ENCODE measurements at places on chromosomes 1 and 21.

GRCh38 chr1:192580351-192580962 lies 4.9 kb downstream of the RGS1 start:
- H3K27ac ChIP-seq, result no peak overlapping the region
- H3K36me3 ChIP-seq, result no peaks in the 10 kb centered on the region
- no peaks in the 10 kb centered on the region for H3K4me1 ChIP-seq
- no peak for DNase-seq
- H3K27me3 ChIP-seq, result no peaks in the 10 kb centered on the region

DNA sequence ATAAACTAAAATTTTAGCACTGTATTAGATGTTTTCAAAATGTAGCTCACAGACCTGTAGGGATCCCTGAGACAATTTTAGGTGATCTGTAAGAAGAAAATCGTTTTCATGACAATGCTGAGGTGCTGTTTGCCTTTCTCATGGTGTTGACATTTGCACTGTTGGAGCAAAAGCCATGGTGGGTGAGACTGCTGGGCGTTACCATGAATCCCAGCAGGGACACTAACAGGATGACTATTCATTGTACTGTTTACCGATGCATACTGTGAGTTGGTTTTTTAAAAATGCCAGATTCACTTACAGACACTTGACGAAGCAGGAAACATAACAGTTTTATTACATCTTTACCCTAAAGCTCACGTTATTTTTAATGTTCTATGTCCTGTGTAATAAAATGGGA lies 468.5 kb downstream of the PCP4 start:
- no peaks in the 10 kb centered on the region for H3K4me1 ChIP-seq
- DNase-seq, result no peak
- H3K36me3 ChIP-seq, result no peaks in the 10 kb centered on the region
- no peaks in the 10 kb centered on the region for H3K27me3 ChIP-seq
- H3K4me3 ChIP-seq, result no peak overlapping the region
- no peak overlapping the region for H3K27ac ChIP-seq

DNA sequence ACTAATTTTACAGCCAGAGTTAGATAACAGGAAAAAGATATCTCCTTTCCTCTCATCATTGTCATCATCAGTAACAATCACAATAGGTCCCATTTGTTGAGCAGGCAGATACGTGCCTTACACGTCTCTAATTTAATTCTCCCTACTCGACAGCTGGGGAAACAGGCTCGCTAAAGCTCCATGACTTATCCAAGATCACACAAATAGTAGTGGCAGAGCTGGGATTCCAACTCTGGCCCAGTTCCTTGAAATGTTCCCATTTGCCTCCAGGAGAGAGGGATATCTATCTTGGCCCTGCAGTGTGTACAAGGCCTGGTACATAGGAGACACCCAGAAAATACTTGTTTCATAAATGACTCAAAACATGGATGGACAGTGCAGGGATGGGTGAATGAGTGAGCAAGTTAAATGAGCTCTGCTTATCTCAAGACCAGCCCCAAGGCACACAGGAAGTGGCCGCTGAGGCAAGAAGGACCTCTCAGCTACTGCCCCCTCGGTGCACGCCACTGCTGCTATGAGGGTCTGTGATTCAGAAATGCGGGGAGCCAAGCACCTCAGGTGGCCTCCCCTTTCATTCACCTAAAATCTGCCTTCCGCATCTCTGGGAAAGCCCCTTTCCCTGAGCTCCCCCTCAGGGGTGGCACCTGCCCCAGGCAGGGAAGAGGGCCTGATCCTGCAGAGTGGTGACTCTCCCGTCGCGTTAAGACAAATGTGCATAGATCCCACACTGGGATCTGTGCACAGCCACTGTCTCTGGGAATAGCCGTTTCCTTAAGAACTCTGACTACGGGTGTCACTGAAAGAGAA lies 3.6 kb downstream of the KCNN3 start:
- H3K4me1 ChIP-seq, result peaks cover 20% of the 10 kb centered on the region
- DNase-seq, result no peak
- H3K36me3 ChIP-seq, result no peaks in the 10 kb centered on the region
- no peaks in the 10 kb centered on the region for H3K27me3 ChIP-seq
- no peak overlapping the region for H3K27ac ChIP-seq
- peak overlapping the region; percentile 63 for H3K4me3 ChIP-seq

DNA sequence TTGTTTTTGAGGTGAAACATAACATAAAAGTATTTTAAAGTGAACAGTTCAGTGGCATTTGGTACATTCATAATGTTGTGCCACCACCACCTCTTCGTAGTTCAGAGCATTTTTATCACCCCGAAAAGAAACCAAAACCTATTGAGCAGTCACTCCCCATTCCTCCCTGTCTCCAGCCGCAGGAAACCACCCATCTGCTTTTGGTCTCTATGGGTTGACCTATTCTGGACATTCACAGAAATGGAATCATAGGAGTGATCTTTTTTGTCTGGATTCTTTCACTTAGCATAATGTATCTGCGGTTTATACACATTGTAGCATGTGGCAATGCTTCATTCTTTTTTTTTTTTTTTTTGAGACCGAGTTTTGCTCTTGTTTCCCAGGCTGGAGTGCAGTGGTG lies 141.2 kb downstream of the VPS13D start:
- H3K27ac ChIP-seq, result no peak overlapping the region
- H3K36me3 ChIP-seq, result peaks cover 76% of the 10 kb centered on the region
- no peak for DNase-seq
- no peak overlapping the region for H3K4me3 ChIP-seq
- no peaks in the 10 kb centered on the region for H3K4me1 ChIP-seq

GRCh38 chr1:113941245-113941559 lies 12.1 kb downstream of the HIPK1 start:
- H3K27ac ChIP-seq, result no peak overlapping the region
- H3K4me1 ChIP-seq, result no peaks in the 10 kb centered on the region
- H3K27me3 ChIP-seq, result no peaks in the 10 kb centered on the region

DNA sequence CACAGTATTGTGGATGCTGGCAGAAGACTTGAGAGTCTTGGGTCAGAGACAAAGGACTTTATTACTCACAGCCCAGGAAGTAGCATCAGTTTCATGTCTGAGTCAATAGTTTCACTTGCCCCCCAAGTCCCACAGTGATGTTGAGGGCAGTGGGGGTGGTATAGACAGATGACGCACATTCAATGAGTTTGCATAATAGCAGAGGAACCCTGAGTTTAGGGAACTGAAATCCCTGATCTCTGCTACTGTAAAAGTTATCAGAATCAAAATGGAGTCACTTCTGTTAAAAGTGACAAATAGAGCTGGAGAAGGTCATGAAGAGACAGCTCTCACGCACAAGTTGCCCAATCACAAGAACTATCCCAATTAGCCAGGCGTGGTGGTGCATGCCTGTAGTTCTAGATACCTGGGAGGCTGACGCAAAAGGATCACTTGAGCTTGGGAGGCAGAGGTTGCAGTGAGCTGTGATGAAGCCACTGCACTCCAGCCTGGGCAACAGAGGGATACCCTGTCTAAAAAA lies 11.5 kb upstream of the HCRTR1 start:
- no peak overlapping the region for H3K27ac ChIP-seq
- no peak for DNase-seq
- no peaks in the 10 kb centered on the region for H3K4me1 ChIP-seq
- no peaks in the 10 kb centered on the region for H3K27me3 ChIP-seq
- H3K4me3 ChIP-seq, result no peak overlapping the region

- H3K36me3 ChIP-seq, result no peaks in the 10 kb centered on the region
- DNase-seq, result no peak
- H3K27ac ChIP-seq, result no peak overlapping the region
Observed at GRCh38 chr1:223462866-223463404, 69.7 kb downstream of the CCDC185 start.
